ENCODE measurements at places on chromosomes 4 and X.

DNA sequence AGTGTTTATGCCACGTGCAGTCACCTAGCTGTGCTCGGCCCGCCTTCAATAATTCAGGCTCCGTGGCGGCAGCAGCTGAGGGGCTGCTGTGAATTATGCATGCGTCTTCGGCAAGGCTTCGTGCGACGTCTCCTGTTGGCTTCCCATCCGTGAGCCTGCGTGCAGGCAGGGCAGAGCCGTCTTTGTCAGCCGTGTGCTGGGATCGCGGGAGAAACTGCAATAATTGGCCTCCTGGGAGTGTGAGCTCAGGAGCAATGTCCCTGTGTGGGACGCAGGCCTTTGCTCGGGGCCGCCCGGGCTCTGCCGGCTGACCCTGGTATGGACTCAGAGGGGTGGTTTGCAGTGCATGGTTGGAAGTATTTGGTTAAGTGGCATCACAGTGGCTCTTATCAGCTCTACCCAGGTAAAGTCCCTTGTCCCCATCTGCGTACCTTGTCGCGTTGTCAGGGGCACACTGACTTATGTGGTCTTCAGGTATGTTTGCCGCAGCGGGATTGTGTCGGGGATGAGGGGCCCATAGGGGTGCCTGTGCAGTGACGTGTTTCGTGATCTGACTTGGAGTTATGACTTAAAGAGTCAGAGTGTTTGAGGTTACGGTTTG is 34.5 kb upstream of the HGFAC start:
- DNase-seq = no peak

DNA sequence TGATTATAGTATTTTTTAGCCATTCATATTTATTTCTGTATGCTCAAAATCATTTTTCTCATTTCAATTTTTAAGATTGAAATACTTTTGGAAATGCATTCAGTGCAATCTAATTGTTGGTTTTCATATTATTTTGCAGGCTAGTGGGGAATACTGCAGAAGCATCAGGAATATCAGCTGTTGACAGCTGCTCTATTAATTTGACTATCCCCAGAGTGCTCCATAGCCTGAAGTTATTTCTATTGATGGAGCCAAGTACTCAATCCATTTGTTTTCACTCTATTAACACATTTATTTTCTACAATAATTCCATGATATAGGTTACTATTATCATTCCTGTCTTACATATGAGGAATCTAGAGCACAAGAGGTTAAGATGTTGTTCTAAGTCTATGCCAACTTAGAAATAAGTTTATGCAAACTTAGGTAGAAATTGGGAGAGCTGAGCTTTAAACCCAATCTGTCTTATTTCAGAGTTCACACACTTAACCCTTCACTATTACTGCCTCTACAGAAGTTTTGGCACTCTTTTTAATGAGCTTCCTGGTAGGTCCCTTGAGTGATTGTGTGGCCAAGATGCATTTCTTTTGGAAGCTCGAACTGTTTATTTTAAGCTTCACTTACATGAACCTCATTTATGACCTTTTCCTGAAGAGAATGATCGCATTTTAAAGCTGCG is 65.6 kb upstream of the PCDH18 start:
- DNase-seq = no peak

- DNase-seq = peak; percentile 53
Observed at GRCh38 chrX:68498044-68498507, 775 bp upstream of the YIPF6 start.

DNA sequence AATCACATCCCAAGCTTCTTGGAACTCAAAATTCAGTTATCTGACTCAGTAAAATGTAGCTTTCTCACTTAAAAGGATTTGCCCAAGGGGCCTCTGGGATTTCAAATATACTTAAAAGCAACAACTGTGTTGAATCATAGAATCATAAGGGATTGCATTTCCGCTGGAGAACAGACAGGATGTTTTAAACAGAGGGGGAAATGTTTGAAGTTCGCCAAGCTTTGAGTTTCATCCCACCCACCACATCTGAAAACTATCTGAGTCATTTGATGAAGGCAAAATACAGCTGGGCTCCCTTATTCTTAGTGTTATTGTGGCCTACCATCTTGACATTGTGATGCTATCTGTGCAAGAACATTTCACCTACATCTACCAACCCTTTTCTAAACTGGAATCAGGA is 73.5 kb downstream of the PPP1R2C start:
- peak; percentile 38 for DNase-seq
